ENCODE measurements at places on chromosomes 6 and 20. TPM values are rescaled to one million over a fixed set of nuclear protein-coding genes. Genes with fewer than 3 reads are reported as not detected.

Gene APOM
- 2.6 TPM for total RNA-seq

Gene RIMS1
- 3.9 TPM for total RNA-seq

Gene MATN4
- total RNA-seq, result 0.29 TPM

Gene SIRPA
- 93.8 TPM for total RNA-seq

Gene CASP8AP2
- 16.5 TPM for total RNA-seq

GRCh38 chr20:32463642-32464400, 105.7 kb downstream of the ASXL1 start:
- peaks cover 38% of the 10 kb centered on the region for H3K4me1 ChIP-seq
- H3K27ac ChIP-seq, result no peak overlapping the region
- no peak for DNase-seq
- H3K4me3 ChIP-seq, result no peak overlapping the region
- H3K27me3 ChIP-seq, result no peaks in the 10 kb centered on the region

GRCh38 chr6:71153755-71154325, 134.8 kb upstream of the OGFRL1 start:
- H3K36me3 ChIP-seq, result no peaks in the 10 kb centered on the region
- no peak for DNase-seq
- no peaks in the 10 kb centered on the region for H3K4me1 ChIP-seq
- H3K4me3 ChIP-seq, result no peak overlapping the region
- no peak overlapping the region for H3K27ac ChIP-seq

DNA sequence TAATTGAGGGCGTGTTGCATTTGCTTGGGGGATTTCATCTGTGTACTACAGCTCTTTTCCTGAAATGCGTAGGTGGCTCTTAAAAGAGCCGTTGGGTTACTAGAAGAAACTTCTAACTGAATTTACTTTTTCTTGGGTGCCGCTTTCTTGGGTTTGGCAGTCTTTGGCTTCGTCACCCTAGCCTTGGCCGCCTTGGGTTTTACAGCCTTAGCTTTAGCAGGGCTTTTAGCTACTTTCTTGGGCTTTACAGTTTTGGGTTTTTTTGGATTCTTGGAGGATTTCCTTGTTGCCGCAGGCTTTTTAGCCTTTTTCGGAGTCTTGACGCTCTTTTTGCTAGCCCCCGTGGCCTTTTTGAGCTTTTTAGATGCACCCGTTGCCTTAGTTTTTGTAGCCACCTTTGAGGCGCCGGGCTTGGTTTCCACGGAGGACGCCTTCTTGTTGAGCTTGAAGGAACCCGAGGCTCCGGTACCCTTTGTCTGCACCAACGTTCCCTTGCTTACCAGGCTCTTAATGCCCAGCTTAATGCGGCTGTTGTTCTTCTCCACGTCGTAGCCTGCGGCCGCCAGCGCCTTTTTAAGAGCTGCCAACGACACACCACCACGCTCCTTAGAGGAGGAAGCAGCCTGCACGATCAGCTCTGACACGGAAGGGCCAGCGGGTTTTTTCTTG, 54.5 kb downstream of the TRIM38 start:
- no peaks in the 10 kb centered on the region for H3K27me3 ChIP-seq
- peak overlapping the region; percentile 43 for H3K4me3 ChIP-seq
- peak overlapping the region; percentile 67 for H3K27ac ChIP-seq

- no peak overlapping the region for H3K27ac ChIP-seq
- H3K4me1 ChIP-seq, result no peaks in the 10 kb centered on the region
- no peak for DNase-seq
- H3K36me3 ChIP-seq, result no peaks in the 10 kb centered on the region
- no peak overlapping the region for H3K4me3 ChIP-seq
These were observed 20.7 kb upstream of the DCDC2 start for GRCh38 chr6:24378473-24379097.

DNA sequence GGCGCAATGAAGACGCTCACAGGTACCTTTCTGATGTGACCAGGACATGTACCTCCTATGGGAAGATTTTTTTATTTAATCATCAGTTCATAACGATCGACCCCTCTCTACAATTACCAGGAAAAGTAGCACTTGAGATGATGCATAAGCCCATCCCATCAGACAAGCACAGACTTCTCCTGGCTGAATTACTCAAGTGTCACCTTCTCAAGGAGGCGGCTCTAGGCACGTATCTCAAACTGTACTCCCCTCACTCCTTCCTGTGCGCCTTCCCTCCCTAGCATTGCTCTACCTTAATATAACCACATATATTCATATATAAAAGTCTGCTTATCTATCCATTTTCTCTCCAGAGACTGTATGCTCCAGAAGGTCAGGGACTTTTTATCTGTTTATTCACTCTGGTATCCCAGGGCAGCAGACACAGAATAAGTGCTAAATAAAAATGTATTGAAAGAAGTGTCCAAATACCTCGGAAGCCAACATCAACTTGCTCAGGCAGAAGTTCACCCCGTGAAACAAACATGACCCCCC, 71.5 kb downstream of the CNKSR3 start:
- H3K36me3 ChIP-seq, result no peaks in the 10 kb centered on the region
- no peak overlapping the region for H3K4me3 ChIP-seq
- no peaks in the 10 kb centered on the region for H3K4me1 ChIP-seq
- H3K27me3 ChIP-seq, result no peaks in the 10 kb centered on the region
- no peak overlapping the region for H3K27ac ChIP-seq

- H3K27ac ChIP-seq, result no peak overlapping the region
- DNase-seq, result no peak
- H3K27me3 ChIP-seq, result no peaks in the 10 kb centered on the region
- no peaks in the 10 kb centered on the region for H3K36me3 ChIP-seq
- no peak overlapping the region for H3K4me3 ChIP-seq
- no peaks in the 10 kb centered on the region for H3K4me1 ChIP-seq
These were observed 48.7 kb upstream of the AHI1 start for GRCh38 chr6:135546206-135546605.

DNA sequence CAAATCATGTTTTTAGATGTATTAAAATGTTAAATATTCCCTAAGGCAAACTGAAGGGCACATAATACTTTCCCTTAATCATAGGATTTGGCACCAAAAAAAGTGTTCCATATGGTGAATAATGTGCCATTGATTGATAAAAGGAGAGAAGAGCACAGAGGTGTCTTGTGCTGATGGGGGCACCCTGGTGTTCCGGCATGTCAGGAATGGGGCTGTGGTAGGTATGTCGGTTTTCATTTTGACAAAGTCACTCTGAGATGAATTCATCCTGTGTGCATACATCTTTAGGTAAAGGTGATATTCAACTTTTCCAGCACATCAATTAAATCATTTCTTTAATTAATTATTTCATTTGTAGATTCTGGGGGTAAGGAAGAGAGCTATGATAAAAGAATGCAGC, 36.8 kb downstream of the CENPW start:
- H3K36me3 ChIP-seq, result no peaks in the 10 kb centered on the region
- H3K27ac ChIP-seq, result no peak overlapping the region
- DNase-seq, result no peak
- no peaks in the 10 kb centered on the region for H3K27me3 ChIP-seq

DNA sequence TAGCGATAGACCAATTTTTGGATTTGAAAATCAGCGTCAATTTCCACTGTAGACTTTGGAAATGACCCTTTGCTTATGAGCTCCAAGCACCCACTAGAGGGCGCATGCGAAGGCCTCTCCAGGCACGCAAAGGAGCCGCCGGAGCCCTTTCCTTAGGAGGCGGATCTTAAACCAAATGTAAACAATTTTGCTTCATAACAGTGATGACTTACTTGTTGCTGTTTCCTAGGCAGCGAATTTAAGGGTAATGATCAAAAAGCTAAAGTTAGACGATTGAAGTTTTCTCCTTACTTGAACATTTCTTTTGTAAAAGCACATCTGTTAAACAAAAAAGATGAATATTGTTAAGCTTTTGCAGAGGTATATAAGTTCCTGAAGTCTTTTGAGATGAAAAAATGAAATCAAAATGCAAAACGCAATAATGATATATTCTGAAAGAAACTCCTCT, 29.2 kb upstream of the EXOC2 start:
- H3K4me3 ChIP-seq, result no peak overlapping the region
- H3K4me1 ChIP-seq, result peaks cover 5% of the 10 kb centered on the region
- no peak overlapping the region for H3K27ac ChIP-seq
- peaks cover 4% of the 10 kb centered on the region for H3K27me3 ChIP-seq
- DNase-seq, result peak; percentile 85

GRCh38 chr6:3808759-3809514, 40.2 kb upstream of the FAM50B start:
- DNase-seq, result no peak
- no peaks in the 10 kb centered on the region for H3K36me3 ChIP-seq
- H3K27ac ChIP-seq, result peak overlapping the region; percentile 25
- H3K4me3 ChIP-seq, result no peak overlapping the region
- H3K27me3 ChIP-seq, result no peaks in the 10 kb centered on the region

GRCh38 chr6:2655844-2656433, 94.8 kb downstream of the MYLK4 start:
- H3K27ac ChIP-seq, result no peak overlapping the region
- no peaks in the 10 kb centered on the region for H3K4me1 ChIP-seq
- H3K4me3 ChIP-seq, result no peak overlapping the region
- DNase-seq, result no peak

DNA sequence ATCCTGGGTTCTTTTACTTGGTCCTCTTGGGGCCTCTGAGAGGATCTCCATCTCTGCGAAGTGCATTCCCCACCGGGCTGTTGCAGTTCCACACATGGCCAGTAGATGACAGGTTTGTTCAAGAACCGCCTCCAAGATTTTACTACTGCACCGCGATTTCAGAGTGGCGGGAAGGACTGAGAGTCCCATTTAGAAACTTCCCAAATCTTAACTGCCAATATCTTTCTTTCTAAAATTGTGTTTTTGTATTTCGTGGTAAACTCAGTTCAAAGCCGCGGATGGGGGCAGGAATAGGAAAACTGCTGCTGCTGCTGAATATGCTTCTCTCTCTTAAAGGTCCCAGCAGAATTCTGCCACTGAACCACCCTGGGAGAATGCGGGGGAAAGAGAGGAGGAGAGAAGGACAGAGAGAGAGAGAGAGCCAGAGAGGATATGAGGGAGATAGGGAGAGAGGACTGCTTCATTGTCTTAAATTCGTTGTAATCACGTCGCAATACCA, 8.6 kb upstream of the BTNL2 start:
- peak; percentile 81 for DNase-seq
- no peaks in the 10 kb centered on the region for H3K36me3 ChIP-seq
- no peak overlapping the region for H3K27ac ChIP-seq
- peaks cover 8% of the 10 kb centered on the region for H3K4me1 ChIP-seq
- H3K4me3 ChIP-seq, result no peak overlapping the region
- peaks cover 46% of the 10 kb centered on the region for H3K27me3 ChIP-seq

DNA sequence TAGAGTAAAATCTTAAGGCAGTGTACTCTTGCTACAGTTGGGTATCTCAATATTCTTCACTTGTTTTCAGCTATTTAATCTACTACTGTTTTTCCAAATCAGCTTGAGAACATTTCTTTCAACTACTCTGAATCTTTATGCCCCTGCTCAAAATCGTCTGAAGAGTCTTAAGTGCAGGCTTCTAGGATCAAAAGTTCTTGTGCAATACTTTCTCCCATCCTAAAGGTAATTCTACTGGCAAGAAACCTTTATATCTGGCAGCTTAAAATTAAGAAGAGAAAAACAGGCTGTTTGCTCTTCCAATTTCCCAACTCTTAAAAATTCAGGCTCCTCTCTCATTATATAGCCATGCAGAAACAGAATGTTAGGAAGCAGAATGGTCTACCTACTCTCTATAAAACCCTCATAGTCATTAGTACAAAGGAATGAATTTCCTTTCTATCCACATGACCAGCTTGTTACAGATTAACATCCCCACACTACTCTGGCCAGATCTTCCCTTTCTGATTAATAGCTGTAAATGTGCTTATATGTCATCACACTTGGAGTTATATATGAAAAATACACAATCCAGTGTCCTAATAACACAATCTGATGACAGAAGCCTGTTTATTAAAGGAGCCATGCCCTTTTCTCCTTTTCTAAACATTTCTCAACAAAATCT, 122.2 kb upstream of the FAM184A start:
- no peak overlapping the region for H3K27ac ChIP-seq
- no peak overlapping the region for H3K4me3 ChIP-seq
- H3K36me3 ChIP-seq, result peaks cover 32% of the 10 kb centered on the region
- no peak for DNase-seq
- H3K27me3 ChIP-seq, result no peaks in the 10 kb centered on the region

DNA sequence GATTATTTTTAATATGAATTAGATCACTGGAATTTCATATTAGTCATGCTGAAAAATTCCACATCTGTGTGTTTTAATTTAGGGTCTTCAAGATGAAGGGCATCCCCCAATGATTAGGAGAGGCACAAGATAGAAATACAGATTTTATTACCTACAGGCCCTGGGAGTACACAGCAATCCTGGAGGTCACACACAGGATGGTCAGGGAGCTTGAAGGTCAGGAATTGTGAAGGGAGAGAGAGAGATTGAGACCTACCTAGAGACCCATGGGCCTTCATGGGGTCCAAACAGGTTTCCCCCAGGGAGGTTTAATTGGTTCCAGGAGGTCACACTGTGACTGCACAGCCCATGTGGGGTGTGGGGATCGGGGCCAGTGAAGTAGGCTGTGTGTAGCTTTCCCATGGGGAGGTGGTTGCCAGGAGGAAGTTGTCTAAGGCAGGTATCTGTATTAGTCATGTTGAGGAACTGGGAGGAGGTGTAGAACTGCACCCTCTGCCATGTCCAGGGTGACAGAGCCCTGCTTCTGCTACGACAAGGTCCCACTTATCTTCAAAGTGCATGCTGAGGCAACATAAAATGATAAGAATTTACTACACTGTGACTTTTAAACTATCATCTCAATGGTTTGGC, 18.3 kb downstream of the SNX9 start:
- peaks cover 20% of the 10 kb centered on the region for H3K4me1 ChIP-seq
- H3K27ac ChIP-seq, result no peak overlapping the region
- DNase-seq, result no peak

GRCh38 chr6:107712237-107712664, 111.9 kb downstream of the SCML4 start:
- peaks cover 12% of the 10 kb centered on the region for H3K4me1 ChIP-seq
- H3K27me3 ChIP-seq, result no peaks in the 10 kb centered on the region
- H3K36me3 ChIP-seq, result no peaks in the 10 kb centered on the region
- peak overlapping the region; percentile 23 for H3K4me3 ChIP-seq

DNA sequence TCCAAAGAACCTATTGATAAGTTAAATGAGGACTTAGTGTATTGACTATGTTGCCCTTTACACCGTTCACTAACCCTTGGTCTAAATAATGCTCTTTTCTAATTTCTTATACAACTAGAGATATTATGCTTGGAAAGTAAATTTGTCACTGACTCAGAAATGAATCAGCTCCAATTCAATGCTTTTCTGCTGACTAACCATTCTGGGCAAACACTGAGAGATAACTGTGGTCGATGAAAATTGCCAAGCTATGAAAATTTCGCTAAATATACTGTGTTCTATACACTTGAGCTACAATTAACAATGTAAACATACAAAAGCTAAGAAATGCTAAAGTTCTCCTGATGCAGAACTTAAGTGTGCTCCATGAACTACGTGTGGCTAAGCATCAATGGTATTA, 23.1 kb upstream of the FBXO9 start:
- H3K36me3 ChIP-seq, result peaks cover 34% of the 10 kb centered on the region
- H3K4me1 ChIP-seq, result no peaks in the 10 kb centered on the region
- no peaks in the 10 kb centered on the region for H3K27me3 ChIP-seq
- H3K27ac ChIP-seq, result no peak overlapping the region

- peaks cover 14% of the 10 kb centered on the region for H3K36me3 ChIP-seq
- H3K27me3 ChIP-seq, result no peaks in the 10 kb centered on the region
- no peak overlapping the region for H3K4me3 ChIP-seq
- H3K27ac ChIP-seq, result peak overlapping the region; percentile 55
- DNase-seq, result no peak
These were observed 48.8 kb upstream of the CDH22 start for GRCh38 chr20:46357030-46357514.

Measured in upper lobe of right lung (tissue), 1 donor.